ENCODE measurements at places on chromosomes 11 and 22.

DNA sequence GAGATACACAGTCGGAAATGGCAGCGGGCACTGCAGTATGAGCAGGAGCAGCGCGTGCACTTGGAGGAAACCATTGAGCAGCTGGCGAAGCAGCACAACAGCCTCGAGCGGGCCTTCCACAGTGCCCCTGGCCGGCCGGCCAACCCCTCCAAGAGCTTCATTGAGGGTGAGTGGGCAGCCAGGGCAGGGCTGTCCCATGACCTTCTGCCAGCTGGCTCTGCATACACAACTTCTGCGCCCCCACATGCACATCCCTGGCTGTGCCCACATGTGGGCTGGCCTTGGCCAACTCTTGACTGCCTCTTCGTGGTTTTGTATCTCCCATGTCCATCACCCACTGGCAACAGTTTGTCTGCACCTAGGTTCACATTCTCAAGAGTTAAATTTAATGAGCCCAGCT lies 81.1 kb downstream of the MORC2 start:
- no peak for DNase-seq

- no peak for DNase-seq
These were observed 169.4 kb upstream of the SYT13 start for GRCh38 chr11:45455536-45455935.

DNA sequence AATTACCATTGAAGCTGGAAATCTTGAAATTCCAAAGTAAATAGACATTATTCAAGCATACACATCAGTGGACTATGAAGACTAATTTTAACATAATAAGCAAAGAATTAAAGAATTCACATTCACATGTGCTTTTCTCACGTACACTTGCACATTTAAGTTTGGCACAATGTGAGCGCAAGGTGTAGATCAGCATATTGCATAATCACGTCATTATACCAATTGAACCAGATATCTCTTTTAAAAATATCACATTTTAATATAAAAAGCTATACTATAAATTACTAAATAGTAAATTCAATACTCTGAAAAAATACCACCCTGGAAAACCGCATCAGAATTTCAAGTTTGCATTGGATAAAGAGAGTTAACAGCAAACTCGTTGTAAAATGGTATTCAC lies 60.7 kb downstream of the SESN3 start:
- DNase-seq: no peak

DNA sequence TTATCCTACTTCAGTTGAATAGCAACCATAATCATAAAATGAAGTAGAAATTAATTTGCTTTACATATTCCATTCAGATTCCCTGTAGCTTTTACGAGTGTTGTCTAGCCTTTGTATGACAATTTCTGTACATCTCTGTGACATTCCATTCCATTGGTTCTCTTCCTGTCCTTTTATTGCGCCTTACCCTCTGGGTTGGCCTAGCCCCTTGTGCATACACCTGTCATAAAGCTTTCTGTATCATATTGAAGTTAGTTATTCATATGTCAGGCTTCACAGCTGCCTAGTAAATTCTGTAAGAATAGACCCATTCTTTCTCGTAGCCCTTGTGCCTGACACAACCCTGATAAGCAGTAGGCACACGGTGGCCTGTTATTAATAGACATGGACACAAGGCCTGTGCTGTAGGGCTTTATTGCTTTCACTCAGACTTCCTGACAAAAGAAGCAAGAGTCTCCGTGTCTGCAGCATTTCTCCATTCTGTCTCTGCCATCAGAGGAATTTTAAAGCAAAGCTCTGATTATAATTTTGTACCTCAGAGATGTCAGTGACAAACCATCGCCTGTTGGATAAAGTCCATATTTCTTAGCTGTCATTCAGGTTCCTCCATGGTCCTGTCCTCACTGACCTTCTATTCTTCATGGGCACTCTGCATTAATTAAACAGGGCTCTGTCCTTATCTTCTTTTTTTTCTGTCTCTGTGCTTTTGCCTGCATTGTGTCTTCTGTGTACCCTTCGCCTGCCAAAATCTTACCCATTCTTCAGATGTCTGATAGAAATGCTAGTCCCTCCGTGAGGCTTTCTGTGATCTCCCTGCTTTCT lies 49.4 kb downstream of the BID start:
- no peak for DNase-seq

DNA sequence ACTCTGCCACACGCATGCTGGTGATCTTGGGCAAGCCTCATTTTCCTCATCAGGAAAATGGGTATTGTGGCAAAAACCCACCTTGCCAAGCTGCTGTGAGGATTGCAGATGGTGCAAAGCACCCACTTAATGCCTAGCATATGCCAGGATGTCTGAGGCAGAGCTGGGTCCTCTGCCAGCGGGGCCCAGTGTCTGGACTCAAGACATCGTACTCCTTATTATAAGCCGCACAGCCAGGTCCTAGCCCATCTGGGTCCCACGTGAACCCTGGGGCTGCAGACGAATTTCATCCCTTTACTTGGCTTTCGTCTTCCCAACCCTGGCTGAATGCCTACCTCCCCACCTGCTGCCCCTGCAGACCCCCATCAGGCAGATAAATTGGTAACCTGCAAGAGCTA lies 34.5 kb upstream of the ALX4 start:
- no peak for DNase-seq

DNA sequence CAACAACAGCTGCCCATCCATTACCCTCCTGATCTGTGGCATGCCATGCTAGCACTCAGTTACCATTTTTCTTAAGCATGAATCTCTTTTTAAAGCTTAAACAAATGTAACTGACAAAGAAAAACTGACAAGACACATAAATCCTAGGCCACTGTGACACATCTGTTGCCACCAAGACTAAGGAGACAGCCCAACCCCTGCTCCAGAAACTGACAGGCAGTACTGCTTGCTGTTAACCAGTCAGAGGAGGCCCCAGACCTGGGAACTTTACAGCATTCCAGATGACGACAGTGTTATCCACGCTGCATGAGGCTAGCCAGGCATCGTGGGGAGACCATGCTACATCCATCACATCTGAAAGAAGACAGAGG lies 33.8 kb downstream of the HIRA start:
- no peak for DNase-seq

GRCh38 chr11:48018528-48019216 lies 38.3 kb downstream of the PTPRJ start:
- no peak for DNase-seq

GRCh38 chr11:102469196-102469821 lies 16.7 kb upstream of the TMEM123 start:
- peak; percentile 56 for DNase-seq

GRCh38 chr22:20868025-20868962 lies 9.5 kb downstream of the SNAP29 start:
- DNase-seq: no peak

GRCh38 chr11:11570823-11571222 lies 51.0 kb downstream of the GALNT18 start:
- no peak for DNase-seq

GRCh38 chr11:68351450-68352275 lies 39.3 kb downstream of the LRP5 start:
- DNase-seq: no peak

DNA sequence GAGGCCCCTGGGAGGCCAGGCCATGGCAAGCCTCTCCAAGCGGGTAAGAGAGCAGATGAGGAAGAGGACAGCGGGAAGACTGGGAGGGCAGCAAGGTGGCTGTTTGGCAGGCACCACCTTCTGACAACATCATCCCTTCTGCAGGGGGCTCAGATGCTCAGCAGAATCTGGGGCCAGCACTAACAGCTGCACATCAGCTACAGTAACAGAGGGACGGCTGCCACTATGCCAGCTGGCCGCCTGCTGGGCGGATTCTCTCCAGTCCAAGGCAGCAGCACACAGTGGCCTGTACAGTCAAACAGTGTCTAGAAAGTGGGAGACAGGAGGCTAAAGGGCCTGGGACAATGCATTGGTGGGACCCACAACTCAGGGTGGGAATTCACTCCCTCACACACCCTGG lies 10.7 kb upstream of the TXN2 start:
- DNase-seq: no peak

DNA sequence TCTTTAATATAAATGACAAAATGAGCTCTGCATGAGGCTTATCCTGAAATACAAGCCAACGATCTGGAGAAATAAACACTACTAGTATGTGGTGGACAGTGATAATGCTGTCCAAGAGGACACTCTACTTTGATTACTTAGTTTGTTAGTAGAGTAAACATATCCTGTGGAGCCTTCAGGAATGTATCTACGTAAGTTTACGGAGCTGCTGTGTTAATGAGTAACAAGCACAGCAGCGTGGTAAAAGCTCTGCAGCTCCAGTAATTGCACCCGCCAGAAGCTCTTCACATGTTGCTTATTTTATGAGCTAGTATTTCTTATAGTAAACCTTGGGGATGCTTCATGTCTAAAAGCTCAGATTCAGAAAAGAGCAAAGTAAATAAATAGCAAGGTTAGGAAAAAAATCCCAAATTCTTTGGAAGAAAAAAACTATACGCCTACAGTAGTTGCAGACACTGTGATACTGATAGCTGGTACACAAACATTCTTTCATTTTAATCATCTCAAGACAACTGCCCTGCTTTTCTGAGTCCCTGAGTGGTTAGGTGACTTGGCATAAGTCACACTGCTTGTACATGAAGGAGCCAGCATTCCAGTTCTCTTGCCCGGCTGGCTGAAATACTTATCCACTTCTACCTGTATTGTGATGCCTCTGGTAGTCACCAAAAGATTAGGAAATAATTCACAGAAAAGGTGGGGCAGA lies 32.7 kb upstream of the CCDC34 start:
- DNase-seq: peak; percentile 42

- peak; percentile 59 for DNase-seq
These were observed 2.1 kb upstream of the ANAPC15 start for GRCh38 chr11:72114570-72114969.

All from EL (cell line).